ENCODE measurements at places on chromosomes 6 and 20. TPM values are rescaled to one million over a fixed set of nuclear protein-coding genes. Genes with fewer than 3 reads are reported as not detected.

DNA sequence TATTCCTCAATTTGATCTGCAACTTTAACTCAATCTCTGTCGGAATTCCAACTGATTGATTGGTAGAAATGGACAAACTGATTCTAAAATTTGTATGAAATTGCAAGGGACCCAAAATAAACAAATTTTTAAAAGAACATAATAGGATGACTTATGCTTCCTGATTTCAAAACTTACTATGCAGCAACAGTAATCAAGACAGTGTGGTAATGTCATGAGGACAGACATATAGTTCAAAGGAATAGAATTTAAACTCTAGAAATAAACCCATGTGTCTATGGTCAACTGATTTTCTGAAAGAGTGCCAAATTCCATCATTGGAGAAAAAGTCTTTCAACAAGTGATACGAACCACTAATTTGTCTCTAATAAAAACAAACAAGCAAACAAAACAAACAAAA, 1320.1 kb upstream of the GJE1 start:
- no peak for DNase-seq

MDC1 gene
- 13.7 TPM for total RNA-seq

- no peak for DNase-seq
Observed at GRCh38 chr6:81636930-81637568, 115.4 kb downstream of the TENT5A start.

DNA sequence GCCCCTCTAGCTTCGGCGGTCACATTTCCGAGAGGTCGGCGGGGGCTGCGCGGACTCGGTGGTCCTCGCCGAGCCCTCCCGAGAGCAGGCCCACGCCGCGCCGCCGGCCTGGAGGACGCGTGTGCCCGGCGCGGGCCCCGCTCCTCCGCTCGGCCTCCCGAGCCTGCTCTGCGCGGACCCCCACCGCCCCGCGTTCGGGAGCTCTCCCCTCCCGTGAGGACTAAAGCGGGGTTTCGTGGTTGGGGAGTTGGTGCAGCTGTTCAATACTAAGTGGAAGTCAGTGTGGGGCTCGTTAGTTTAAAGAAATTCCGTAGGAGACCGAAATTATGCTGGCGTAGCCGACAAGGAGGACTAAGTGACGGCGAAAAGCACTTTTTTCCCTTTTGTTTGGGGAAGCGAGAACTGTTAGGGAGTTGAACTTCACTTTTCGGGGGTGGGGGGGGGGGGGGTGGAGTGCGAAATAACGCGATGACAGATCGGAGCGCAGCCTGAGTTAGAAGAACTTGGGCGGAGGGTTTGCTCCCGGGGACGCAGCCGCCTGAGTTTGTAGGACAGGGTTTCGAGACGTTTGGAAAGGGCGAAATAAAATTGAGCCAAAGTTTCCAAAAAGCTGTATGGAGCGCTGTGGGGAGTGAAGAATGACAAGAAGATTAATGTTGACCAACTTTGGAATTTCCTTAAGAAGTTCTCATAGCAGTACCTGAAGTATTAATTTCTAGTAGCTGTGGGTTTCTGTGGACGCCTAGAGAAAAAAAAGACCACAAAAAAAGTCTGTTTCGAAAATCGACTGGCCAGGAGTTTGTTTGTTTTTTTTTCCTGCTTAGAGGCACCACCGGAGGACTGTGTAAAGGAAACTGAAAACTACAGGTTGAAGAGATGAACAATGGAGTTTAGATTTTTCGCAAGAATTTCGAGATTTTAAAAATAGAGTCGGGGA, 1.4 kb downstream of the QKI start:
- no peak for DNase-seq

DNA sequence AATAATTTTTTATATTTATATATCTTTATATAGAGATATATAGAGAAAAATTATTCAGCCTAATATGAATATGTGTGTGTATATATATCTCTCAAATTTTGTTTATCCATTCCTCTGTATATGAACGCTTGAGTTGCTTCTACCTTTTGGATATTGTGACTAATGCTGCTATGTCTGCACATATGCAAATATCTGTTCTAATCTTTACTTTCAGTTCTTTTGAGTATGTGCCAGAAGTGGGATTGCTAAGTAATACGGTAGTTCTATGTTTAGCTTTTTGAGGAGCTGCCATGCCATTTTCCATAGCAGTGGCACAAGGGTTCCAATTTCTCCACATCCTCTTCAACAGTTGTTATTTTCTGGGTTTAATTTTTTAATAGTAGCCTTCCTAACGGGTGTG, 72.8 kb upstream of the CEP85L start:
- DNase-seq: no peak

RFX6 gene
- total RNA-seq: not detected

C20orf96 gene
- 2.0 TPM for total RNA-seq

DNA sequence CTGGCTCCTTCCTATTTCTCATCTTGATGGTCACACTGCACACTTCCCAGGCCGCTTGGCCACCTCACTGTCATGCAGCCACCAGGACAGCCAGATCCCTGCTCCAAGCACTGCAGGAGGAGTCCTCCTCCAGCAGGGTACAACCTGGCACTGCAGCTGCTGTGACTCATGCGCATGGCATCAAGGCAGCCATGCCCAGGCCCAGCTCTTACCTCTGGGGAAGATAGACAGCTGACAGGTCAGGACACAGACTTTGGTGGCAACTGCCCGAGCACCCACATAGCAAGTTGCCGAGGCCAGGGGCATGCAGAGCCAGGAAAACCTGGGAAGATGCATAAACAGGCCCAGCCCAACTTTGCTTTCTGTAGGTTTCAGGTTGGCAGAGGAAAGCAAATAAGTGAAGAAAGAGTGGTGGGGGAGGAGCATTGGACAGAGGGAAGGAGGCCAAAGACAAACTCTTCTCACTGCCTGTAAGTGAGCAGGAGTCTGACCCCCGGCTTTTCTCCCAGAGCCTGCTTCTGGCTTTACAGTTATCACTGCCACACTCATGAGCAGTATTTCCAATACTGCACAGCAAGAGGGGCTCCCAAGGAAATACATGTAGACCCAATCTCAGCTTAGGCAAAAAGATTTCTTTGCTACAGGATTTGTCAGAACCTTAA, 38.8 kb downstream of the SLC22A3 start:
- DNase-seq: peak; percentile 68

DNA sequence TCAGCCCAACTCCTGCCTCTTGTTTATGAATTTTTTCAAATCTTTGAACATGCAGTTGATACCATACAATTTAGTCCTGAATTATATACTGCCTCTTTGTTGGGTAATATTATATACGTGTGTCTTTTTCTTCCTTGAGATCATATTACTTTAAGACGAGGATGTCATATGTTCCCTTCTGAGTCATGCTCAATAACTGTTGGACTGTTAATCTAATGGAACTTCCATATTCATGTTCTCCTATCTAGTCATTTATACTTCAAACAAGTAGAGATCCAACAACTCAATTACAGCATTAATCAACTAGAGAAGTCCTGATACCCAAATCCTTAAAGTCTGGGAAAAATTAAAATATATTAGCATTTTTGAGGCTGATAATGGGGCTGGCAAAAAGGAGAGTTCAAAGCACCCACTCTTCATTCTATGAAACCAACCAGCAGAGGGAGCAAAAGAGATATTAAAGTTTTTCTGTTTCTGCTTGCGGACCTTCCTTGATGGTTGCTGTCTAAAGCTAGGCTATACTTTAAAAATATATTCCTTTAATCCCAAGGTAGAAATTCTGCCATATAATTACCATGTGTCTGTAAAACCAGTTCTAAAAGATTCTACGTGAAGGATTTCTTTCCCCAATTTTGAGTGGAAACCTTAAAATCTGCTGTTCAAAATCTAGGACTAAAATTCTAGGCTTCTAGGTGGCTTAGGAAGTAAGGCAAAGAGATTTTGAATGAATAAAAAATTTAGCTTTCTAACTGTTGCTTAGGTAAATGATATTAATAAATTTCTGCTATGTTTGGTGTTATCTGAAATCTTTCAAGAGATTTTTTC, 498.9 kb downstream of the BCKDHB start:
- no peak for DNase-seq

IPCEF1 gene
- 0.98 TPM for total RNA-seq

DNA sequence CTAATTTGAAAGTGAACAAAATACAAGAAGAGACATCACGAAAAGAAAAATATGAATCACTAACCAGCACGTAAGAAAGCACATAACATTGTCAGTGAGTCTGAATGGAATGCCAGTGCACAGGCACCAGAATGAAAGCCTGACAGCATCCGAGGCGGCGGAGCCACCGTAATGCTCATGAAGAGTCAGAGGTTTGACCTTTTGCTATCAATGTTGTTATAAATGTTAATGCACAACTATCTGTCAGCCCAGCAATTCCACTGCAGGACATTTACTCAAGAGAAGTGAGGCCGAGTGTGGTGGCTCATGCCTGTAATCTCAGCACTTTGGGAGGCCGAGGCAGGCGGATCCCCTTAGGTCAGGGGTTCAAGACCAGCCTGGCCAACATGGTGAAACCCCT, 562.1 kb downstream of the PRKN start:
- DNase-seq: no peak

TRIM10 gene
- 1.9 TPM for total RNA-seq

DNA sequence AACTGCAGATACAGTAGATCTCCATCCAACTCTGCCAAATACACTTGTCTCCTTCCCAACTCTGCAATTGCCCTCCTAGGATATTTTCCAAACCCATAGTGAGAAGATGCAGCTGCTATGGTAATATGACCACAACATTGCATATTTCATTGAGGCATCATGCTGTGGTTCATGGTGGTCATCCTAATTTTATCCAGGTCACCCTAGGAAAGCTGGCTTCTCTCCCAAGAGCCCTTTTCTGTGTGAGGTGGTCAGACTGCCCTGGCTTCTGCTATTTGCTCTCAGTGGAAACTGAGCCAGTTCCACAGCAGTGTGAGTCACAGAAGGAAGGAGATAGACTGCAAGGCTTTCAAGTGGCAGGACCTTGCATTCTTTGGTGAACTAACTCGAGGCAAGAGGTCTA, 5.5 kb downstream of the OGFRL1 start:
- no peak for DNase-seq

DNA sequence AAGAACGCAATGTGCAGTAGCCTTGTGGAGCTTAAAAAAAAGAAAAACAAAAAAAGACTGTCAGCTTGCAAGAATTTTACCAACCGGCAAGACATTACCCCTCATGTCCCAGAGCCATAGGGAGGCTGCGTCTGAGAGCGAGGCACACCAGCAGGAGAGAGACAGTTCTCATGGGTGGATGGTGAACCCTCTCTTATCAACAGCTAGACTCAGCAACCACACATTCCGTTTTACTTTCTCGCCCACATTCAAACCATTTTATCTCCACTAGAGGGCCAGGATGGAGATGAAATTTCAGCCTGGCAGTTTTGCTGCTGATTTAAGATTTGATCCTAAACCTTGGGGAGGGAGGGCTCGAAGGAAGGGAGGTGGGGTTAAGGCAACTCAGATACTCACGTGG, 247.0 kb downstream of the ATXN1 start:
- no peak for DNase-seq

WFDC10B gene
- not detected for total RNA-seq

DNA sequence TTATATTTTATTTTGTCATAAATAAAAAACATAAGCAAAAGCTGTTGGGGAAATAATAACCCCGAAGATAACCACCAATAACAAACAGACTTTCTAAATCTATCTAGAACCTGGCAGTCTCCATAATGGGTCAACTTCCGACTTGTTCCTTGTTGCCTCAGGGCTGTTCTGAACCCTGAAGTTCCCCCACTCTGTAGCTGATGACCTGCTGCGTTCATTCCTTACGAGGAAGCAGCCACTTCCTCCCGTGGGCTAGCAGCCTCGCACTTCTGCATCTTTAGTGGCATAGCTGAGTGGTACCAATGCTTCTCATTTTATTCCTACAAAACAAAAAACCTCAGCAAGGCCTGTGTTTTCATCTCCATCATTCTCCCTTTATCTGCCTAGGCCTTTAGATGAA, 103.0 kb downstream of the PLEKHG1 start:
- DNase-seq: no peak

- no peak for DNase-seq
Observed at GRCh38 chr6:56852260-56853010, 102.5 kb upstream of the BEND6 start.

DNA sequence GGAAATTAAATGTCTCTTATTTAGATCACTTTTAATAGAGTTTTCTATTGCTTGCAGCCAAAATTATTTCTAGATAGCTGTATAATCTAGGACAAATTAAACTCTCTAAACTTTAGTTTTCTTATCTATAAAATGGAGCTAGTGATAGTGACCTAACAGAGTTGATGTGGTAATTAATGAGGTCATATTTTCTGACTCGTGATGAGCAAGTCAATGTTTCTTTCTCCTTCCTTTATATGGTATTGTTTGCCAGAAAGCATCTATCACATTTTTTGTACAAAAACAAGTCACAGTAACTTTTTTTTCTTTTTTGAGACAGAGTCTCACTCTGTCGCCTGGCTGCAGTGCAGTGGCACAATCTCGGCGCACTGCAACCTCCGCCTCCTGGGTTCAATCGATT, 267.7 kb downstream of the FARS2 start:
- no peak for DNase-seq

- DNase-seq: no peak
Observed at GRCh38 chr6:1603708-1604107, 6.0 kb upstream of the FOXC1 start.

DNA sequence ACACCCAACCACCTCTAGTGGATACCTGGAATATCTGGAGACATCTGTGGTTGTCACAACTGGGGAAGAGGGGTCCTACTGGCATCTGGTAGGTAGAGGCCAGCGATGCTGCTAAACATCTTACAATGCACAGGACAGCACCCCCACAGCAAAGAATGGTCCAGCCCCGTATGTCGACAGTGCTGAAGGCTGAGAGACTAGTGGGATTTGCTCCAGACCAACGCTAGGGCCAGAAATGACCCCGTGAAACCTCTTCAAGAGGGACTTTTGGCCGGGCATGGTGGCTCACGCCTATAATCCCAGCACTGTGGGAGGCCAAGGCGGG, 7.2 kb downstream of the PREX1 start:
- no peak for DNase-seq

DNA sequence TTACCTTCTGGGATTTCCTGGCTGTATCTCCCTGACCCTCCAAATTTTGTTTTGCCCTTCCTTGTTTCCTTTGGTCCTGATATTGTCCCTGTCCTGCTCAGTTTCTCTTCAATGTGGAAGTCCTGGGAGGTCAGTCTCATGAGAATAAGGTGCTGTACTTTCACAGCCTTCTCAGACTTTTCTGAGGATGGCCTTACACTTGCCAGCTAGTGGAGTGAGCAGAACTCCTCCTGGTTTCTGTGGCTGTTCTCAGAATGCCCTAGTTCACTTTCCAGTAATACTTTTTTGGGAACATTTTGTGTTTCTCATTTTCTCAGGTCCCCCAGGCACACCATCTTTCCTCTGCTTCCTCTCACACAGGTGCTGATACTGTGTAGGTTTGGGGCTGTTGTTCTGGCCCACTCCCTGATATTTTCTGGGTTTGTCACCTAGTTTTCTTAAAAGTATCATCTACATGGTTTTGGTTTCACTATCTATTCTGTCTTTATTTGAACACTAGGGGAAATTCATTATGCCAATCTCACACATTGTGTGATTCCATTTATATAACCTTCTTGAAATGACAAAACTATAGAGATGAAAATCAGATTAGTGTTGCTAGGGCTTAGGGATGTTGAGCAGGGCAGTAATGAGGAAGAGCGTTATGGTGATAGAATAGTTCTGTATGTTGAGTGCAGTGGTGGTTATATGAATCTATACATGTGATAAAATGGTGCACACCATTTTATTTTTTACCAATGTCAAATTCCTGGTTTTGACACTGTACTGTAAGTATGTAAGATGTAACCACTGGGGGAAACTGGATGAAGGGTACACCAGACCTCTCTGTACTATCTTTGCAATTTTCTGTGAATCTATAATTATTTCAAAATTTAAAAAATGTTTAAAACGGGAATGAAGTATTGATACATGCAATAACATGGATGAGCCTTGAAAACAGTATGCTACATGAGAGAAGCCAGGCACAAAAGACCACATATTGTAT, 27.2 kb upstream of the BRPF3 start:
- no peak for DNase-seq

MLIP gene
- total RNA-seq: 18.4 TPM

Data from left lobe of liver (tissue), 2 donors.